ENCODE measurements at places on chromosomes 11 and 22.

- DNase-seq = no peak
Observed at GRCh38 chr22:19986011-19986409, 30.6 kb downstream of the ARVCF start.

DNA sequence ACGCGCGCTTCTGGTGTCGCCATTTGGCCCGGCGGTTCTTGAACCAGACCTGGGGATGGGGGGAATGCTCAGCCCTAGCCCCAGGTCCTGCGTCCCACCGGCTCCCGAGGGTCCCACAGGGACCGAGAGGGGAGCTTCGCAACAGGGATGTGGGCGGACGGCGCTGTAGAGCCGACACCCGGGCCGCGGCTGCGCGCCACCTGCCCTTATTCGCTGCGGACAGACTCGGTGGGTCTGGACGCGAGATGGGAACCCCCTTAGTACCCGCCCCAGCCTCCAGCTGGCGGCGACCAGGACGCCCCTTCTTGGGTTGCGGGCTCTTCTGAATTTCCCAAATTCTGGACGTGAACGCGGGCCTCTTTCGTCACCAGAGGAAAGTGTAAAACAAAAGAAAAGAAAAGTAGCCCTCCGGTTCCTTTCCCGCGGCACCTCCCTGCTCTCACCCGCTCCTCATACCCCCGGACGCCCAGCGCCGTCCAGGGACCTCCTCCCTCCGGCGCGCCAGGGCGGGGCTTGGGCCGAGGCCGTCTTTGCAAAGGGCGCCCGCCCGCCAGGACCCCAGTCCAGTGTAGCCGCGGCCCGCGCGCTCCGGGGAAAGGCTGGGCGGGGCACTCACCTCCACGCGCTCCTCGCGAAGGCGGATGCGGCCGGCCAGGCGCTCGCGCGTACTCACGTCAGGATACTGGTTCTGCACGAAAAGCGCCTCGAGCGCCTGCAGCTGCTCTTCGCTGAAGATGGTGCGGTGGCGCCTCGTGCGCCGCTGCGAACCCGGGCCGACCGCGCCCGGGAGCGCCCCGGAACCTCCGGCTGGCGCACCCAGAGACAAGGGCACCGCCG lies 827 bp downstream of the GSC2 start:
- DNase-seq = no peak

GRCh38 chr11:34300026-34300925 lies 57.5 kb downstream of the ABTB2 start:
- no peak for DNase-seq

- no peak for DNase-seq
Observed at GRCh38 chr11:75173336-75173735, 22.4 kb downstream of the SLCO2B1 start.

DNA sequence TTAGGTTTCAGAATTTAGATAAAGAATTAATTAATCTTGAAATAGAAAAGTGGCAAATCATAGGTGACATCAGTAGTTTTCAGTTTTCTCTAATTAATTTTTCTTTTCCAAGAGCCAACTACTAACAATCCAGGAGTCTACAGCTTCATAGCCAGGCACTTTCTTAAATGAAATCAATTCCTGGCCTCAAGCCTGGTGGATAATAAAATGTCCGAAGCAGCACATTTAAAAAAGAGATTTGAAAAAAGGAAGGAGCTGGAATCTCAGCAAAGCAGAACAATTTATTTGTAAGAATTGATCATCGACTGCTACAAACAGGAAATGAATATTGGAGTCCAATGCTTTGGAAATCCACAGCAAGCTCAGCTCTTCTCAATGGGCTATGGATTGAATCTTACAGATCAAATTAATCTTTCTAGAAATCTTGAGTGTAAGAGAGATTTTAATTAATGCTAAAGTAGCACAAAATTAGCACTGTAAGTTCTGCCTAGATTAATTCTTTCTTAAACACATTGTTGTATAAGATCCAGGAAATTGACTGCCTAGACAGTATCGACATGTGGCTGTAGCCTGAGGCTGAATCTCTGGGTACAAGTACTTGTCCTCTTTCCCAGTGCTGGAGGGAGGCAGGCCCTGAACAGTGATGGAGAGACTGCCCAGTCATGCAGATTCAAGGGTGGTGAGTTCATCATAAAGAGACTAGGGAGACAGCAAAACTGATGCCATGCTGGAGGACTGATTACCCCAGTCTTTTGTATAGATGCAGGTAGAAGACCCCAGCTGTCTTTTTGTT lies 167.8 kb upstream of the POU2AF2 start:
- no peak for DNase-seq

GRCh38 chr22:47187176-47187957 lies 424.9 kb downstream of the TBC1D22A start:
- no peak for DNase-seq

DNA sequence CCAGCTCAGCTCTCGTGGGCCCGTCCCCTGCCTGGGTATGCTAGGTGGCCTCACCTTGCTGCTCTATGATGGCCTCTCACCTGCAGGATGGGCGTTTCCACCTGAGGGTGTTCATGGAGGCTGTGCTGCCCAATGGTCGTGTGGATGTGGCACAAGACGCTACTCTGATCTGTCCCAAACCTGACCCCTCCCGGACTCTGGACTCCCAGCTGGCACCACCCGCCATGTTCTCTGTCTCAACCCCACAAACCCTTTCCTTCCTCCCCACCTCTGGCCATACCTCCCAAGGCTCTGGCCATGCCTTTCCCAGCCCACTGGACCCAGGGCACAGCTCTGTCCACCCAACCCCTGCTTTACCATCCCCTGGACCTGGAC lies 2.1 kb downstream of the ZP1 start:
- DNase-seq = no peak

DNA sequence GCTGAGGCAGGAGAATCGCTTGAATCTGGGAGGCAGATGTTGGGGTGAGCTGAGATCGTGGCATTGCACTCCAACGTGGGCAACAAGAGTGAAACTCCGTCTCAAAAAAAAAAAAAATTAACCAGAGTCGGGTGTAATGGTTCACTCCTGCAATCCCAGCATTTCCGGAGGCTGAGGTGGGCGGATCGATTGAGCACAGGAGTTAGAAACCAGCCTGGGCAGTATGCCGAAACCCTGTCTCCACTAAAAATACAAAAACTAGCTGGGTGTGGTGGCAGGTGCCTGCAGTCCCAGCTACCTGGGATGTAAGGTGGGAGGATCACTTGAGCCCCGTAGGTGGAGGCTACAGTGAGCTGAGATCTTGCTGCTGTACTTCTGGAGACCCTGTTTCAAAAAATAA lies 1.5 kb downstream of the RANGAP1 start:
- no peak for DNase-seq
